Activated CD4-positive, alpha-beta memory T cell treated with anti-CD3 and anti-CD28 coated beads for 36 hours (primary cell): ENCODE measurements at places on chromosomes 5 and 9. TPM values are rescaled to one million over a fixed set of nuclear protein-coding genes. Genes with fewer than 3 reads are reported as not detected.

Gene SPINK7
- total RNA-seq, result not detected

Gene TLR4
- total RNA-seq, result not detected

Gene GHR
- total RNA-seq, result not detected

Gene PDE8B
- not detected for total RNA-seq

Gene LSM11
- total RNA-seq, result 8.0 TPM

Gene IRX1
- total RNA-seq, result not detected
